ENCODE measurements at places on chromosomes 1 and 21. TPM values are rescaled to one million over a fixed set of nuclear protein-coding genes. Genes with fewer than 3 reads are reported as not detected.

PLEKHA6 gene
- not detected for total RNA-seq

DNA sequence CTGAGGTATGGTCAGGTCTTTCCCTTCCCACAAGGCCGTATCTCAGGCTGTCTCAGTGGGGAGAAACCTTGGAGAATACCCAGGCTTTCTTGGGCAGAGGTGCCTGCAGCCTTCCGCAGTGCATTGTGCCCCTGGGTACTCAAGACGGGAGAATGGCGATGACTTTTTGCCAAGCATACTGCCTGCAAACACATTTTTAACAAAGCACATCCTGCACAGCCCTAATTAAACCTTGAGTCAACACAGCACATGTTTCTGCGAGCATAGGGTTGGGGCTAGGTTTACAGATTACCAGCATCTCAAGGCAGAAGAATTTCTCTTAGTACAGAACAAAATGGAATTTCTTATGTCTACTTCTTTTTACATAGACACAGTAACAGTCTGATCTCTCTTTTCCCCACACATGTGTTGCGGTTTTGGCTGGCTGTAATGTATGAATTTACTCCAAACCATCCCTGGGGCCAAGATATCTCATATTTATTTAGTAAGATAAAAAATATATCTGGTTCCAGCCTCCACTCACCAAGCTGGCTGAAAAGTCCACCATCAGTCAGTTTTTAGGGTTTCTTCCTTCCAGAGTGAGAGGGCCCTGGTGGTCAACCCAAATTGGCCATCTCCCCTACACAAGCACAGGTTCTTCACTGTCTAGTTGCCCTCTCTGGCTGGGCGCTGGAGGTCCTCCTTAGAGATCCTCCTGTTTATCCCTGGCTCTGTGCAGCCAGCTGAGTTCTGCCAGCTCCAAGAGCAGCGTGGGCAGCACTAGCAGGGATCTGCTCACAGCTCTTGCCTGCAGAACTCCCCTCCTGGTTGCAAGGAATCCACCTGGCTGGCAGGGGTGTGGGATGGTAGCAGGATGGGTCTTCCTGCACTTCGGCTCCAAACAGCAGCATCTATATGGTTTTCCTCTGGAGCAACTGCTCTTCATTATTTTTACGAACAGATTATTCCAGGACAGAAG lies 2.6 kb downstream of the FAAH start:
- DNase-seq, result no peak

DNA sequence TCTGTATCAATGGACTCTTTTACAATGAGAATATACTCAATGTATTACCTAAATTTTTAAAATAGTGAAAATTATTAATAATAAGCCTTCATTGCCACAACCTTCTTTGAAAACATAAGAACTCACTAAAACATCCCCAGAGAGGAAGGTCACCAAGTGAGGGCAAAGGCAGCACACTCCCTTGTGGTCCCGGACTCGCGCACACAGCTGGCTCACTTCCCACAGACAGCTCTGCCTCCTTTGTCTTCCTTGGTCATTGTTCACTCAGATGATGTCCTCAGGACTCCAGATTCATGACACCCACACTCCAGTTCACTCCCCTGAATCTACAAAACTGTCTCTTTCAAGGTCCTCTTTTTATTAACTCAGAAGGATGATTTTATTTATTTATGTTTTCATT lies 19.2 kb upstream of the UBR4 start:
- DNase-seq, result no peak

- no peak for DNase-seq
Measured at GRCh38 chr1:83901547-83902155, 97.3 kb downstream of the TTLL7 start.

ATP6V1G3 gene
- not detected for total RNA-seq

GRCh38 chr1:67941746-67942145 lies 108.5 kb upstream of the GNG12 start:
- no peak for DNase-seq

CD53 gene
- 180 TPM for total RNA-seq

OR2G6 gene
- not detected for total RNA-seq

GRCh38 chr1:90475631-90476030 lies 241.5 kb downstream of the BARHL2 start:
- DNase-seq, result no peak

DNA sequence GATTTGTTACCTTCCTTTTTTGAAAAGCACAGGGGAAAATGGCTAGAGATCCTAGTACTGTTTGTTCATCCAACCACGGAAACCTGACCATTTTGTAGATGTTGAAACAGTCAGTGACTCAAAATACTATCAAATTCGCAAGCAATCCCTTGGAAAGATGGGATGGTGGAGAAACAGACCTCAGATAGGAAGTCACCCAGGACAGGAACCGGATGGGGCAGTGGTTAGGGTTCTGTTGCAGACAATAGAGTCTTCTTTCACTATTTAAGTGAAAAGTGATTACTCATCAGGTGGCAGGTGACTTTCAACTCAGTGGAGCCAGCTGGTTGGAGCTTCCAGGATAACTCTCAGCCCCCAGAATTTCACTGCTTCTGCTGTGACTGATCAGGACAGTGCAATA lies 17.0 kb downstream of the LHX4 start:
- DNase-seq, result no peak

PRAMEF26 gene
- total RNA-seq, result not detected

GRCh38 chr1:52348704-52349300 lies 17.2 kb downstream of the CC2D1B start:
- no peak for DNase-seq

DNA sequence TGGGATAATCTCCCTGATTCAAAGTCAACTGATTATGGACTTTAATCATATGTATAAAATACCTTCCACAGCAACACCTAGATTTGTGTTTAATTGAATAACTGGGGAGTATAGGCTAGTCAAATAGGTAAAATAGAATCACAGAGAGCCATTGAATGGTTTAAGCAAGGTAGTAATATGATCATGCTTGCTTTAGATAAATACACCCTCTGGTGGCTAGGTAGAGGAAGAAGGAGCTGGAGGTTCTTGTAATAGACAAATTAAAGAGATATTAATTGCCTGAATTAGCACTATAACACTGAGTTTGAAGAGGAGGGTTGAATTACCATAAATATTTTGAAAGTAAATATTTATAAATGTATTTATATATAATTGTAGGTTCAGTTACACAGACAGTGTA lies 40.3 kb downstream of the DIRAS3 start:
- DNase-seq, result no peak

DNA sequence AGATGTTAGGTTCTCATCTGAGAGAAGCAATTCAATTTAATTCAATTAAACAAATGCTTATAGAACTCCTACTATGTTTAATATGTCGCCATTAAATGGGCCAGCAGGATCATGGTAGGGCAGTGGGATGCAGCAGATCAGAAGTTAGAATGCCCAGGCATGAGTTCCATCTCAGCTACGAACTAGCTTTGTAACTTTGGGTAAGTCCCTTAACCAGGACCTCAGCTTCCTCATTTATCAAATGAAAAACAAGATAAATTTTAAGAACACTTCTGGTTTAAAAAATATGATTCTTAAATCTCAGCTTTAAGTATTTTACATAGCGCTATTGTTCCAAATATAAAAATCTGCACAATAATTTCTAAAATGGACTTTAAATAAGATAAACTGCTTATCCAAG lies 67.5 kb upstream of the GFI1 start:
- no peak for DNase-seq

- DNase-seq, result no peak
Measured at GRCh38 chr1:192907545-192908243, 98.9 kb downstream of the RGS2 start.

NUDC gene
- 96.0 TPM for total RNA-seq

GRCh38 chr1:171780583-171781175 lies 781 bp upstream of the METTL13 start:
- DNase-seq, result no peak

- no peak for DNase-seq
Measured at GRCh38 chr1:175383239-175383638, 190.7 kb upstream of the KIAA0040 start.

S100A14 gene
- total RNA-seq, result not detected

GRCh38 chr1:28443550-28443949 lies 62.3 kb upstream of the RCC1 start:
- DNase-seq, result no peak

- peak; percentile 56 for DNase-seq
Measured at GRCh38 chr1:174990382-174990999, 9.3 kb upstream of the CACYBP start.

DNA sequence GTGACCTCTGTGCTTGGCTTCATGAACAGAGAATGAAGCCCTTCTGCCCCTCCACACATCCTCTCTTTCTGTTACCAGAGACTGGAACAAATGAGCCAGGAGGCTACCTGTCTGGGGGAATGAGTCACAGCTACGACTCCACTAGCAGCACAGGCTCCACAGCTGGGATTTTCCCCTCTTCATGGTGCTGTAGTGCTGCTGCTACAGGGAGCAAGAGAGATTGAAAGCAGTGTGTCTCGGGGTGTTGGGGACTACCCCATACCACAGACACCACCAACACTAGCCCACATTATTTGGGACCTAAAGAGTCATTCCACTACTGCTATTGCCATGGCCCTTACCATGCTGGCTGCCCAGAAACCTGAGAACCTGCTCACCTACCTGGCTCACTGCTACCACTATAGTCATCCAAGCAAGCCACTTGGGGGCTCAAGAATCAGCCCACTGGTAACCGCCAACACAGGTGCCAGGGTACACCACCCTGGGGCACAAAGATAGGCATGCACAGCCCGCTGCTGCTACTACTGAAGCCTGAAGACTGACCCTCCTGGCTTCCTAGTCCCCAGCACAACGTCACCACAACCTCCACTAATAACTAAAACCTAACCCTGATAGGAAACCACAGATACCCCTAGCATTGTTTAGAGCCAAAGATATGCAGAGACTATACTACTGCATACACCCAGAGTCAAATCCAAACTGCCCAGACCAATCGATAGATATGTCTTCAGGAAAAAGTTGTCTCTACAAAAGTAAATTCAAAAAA lies 17.7 kb downstream of the CD1E start:
- DNase-seq, result no peak

DNA sequence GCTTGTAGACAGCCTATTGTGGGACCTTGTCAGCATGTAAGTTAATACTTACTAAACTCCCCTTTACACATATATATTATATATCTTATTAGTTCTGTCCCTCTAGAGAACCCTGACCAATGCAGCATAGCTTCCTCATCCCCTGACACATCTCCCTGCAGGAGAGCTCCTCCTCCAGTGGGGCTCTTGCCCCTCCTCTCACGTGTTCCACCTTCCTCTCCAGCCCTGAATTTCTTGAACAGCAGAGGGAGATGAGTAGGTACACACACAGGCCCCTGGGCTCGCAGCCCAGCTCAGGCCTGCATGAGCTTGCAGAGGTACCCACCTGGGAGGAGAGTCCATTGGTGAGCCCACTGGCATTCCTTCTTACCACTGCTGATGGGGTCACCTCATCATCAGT lies 27.3 kb upstream of the GOLT1A start:
- no peak for DNase-seq

KRTAP19-1 gene
- total RNA-seq, result not detected

DNA sequence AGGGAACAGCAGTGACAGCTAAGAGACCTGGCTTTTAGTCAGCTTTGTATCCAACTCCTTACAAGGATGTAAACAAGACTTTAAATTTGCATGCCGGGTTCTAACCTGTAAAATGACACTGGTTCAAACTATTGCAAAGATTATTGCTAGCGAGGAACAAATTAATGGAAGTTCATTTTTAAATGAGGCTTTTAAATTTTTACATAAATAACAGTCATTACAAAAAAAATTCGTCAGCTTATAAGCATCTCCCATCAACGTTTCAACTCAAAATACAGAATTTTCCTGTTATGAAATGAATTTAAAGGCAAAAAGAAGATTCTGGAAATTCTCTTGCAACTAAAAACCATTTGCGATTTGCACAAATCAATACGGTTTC lies 668 bp downstream of the KIF14 start:
- no peak for DNase-seq

DNA sequence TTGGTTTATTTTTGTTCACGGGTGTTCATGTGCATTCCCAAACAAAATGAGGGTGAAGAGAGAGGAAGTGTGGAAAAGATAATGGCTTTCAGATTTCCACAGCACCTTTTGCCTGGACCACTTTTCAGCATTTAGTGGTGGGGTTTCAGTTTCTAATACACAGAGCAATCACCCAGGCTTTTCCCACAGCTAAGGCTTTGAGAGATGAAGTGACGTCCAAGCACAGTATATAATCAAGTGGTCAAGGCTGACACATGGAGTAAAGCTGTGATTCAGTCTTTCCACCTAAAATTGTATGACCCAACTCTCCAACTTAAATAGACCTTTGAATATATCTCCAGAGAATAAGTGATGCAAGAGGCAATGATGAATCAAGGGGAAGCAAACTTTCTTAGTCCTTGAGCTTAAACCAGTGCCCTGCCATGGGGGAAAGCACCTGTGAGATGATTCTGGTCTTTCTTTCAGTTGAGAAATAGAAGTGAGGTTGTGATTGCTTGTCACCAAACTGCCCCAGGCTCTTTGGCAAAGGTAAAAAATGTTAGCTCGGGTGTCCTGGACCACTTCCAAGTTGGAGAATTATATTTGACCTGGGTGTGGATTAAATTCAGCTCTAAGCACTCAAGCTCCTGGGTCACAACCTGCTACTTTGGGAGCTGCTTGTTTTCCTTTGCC lies 2.4 kb upstream of the PIK3R3 start:
- DNase-seq, result no peak

GRCh38 chr1:205259998-205260397 lies 32.3 kb downstream of the TMCC2 start:
- no peak for DNase-seq

GREM2 gene
- not detected for total RNA-seq

GSTM2 gene
- 0.76 TPM for total RNA-seq
